ENCODE measurements at places on chromosomes 1 and 21.

- DNase-seq: no peak
These were observed 16.9 kb downstream of the CAPZB start for GRCh38 chr1:19468397-19468956.

GRCh38 chr1:115850937-115851336, 10.0 kb upstream of the NHLH2 start:
- no peak for DNase-seq

GRCh38 chr1:47187231-47187925, 2.5 kb downstream of the PDZK1IP1 start:
- DNase-seq: no peak

- DNase-seq: no peak
These were observed 5.5 kb upstream of the MTMR11 start for GRCh38 chr1:149942207-149942606.

DNA sequence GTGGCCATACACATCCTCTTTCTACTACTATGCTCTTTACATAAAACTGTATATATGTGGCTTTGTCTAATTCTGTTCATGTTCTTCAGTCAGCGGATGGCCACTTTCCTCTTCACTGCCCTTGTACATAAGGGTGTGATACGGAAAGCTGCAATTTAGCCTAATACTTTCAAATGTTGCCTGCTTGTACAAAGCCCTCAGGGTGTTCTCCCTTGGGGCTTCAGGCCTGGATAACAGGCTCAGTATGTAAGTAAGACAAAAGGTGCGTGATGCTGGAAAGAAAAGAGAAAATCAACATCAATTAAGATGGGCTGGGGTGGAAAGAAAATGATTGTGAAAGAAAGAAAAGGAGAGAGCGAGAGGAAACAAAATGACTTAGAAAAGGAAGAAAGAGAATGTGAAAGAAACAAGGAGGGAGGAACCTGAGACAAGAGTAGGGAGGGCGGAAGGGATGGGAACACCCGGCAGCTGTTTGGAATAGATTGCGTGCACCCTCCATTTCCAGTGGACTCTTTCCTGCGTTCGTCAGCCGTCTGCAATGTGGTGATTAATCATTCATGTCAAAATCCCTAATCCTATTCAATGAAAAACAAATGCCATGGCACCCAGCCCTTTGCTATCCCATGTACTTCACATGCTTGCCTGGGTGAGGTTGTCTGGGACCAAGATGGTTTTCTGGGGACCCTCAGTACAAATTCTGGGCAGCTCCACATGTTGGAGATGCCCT, 553.6 kb downstream of the NUF2 start:
- no peak for DNase-seq

DNA sequence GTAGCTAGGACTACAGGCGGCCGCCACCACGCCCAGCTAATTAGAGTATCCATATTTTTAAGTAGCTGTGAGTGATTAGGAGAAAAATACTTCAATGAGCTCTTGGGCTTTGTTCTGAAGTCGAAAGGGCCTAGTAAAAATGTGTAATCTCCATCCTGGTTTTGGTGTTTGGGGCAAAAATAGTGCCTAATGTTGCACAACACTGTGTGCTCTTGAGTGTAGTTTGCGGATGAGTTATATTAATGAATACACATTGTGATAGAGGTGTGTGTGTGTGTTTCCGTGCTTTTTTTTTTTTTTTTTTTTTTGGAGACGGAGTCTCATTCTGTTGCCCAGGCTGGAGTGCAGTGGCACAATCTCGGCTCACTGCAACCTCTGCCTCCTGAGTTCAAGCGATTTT, 6.3 kb upstream of the ARID1A start:
- DNase-seq: no peak

DNA sequence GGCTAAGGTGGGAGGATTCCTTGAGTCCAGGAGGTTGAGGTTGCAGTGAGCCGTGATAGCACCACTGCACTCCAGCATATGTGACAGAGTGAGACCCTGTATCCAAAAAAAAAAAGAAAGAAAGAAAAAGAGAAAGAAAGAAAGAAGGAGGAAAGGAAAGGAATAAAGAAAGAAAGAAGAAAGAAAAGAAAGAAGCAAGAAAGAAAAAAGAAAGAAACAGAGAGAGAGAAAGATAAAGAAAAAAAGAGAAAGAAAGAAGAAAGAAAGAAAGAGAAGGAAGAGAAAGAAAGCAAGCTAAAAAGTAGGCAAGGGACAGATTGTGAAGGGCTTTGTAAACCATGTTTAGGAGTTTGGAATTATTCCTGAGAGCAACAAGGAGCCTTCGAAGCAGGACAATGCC, 80.1 kb downstream of the MAB21L3 start:
- DNase-seq: no peak

DNA sequence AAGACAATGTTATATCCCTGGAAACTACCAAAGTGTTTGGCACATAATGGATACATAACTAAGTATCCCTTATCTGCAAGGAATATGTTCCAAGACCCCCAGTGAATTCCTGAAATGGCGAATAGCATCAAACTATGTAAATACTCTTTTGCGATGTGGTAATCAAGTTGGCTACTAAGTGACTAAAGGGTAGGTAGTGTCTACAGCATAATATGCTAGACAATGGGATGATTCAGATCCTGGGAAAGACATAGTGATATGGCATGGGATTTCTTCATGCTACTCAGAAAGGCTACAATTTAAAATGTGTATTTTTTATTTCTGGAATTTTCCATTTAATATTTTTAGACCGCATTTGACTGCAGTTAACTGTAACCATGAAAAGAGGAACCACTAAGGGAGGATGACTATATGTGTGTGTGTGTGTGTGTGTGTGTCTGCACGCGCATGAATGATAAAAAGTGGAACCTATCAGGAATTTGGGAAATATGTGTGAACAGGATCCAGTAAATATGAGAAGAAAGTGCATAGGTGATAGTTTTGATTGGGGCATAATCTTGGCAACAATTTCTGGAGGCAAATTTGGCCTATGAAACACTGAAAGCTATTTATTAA, 1899.9 kb downstream of the NCAM2 start:
- DNase-seq: no peak

DNA sequence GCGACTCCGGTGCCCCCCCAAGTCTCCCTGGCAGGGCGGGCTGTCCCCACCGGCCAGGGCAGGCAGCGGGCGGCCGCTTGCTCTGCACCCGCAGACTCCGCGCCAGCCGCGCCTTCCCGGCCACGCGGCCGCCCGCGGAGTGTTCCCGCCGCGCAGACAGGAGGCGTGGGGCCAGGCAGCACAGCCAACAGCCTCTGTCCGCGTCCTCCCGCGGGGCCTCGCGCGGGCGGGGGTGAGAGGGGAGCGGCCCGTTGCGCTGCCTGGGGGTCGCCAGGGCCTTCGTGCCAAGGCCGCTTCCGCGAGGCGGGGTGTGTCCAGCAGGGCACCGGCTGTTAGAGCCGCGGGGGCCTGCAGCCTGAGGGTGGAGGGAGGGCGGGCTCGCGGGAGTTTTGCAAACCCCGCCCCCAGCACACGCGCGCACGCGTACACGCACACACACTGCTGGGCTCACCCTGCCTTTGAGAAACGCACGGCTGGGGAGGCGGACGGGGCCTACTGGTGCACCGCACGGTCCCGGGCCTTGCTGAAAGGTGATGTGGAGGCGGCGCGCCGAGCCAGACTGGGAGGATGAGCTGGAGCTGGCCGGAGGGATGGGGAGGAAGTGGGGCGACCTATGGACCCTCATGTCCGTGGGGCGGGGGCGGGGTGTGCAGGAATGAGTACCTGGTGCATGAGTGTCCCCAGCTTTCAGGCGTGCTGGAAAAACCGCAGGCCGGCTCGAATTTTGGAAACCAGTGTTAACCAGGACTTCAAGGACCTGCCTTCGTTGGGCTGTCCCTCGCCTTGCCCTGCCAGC, 41.5 kb downstream of the KIAA1614 start:
- DNase-seq: peak; percentile 13

DNA sequence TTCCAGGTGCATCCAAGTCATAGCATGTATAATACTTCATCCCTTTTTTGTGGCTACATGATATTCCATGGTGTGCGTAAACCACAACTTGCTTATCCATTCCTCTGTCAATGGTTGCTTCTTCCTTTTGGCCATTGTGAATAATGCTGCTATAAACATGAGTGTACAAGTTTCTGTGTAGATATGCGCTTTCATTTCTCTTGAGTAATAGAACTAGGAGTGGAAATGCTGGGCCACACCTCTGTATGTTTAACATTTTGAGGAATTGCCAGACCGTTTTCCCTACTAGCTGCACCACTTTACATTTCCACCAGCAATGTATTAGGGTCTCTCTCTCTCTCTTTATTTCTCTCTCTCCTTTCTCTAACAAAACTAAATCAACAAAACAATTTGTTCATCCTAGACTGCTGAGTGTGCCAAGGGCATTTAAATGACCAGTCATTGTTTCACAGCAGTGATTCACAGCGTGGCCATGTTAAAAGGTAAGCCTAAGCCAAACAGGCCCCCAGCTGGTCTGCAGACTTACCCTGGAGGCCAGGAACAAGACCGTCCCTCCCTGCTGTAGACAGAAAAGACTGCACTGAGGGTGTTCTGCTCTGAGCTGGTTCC, 53.2 kb upstream of the LYST start:
- no peak for DNase-seq

DNA sequence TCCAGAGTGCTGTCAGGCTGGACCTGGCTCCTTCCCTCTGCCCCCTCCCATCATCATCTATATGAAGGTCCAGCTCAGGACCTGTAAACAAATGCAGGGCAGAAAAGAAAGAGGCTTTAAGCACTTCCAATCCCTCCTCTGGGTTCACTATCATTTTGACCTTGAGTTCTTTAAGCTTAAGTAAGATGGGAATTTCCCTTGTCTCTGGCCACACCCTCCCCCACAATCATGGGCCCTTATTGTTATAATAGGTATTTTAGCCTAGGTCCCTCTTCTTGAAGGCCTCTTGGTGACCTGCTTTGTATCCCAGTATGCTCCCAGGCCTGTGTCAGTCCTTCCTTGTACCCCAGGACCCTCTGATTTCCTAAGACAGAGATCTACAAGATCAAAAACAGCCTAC, 45.1 kb upstream of the EPS15 start:
- DNase-seq: no peak

- no peak for DNase-seq
These were observed 26.4 kb upstream of the EVA1B start for GRCh38 chr1:36349839-36350238.

DNA sequence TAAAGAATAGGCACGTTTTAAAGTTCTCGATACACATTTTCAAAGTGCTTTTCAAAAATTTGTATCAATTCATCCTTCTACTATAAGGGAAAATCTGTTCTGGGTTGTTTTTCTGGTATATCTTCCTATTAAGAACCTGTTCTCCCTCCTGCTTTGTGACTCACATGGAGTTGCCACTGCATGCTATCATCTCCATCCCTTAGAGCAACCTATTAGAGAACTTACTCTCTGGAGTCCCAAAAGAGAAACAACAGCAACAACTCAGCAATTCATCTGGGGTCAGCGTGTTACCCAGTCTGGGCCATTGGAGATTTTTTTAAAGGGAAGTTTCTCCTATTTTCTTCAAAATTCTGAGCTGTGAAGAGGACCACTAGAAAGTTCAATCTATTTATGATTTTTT, 227.4 kb downstream of the HLX start:
- DNase-seq: no peak

DNA sequence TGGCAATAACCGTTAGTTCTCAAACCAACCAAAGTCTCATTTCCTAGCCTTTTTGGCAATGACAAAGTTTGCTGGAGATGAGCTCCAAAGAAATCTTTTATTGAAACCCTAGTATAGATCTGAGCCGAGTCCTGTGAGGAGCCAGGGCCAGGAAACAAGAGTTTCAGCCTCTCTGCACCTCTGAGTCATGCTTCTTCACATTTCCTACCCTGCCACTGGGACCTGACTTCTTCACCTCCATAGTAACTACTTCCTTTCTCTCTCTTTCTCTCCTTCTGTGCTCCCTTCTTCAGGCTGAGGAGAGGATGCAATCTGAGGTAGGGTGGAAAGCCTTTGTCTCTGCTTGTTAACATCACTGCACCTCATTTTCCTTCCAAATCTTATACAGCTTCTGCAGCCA, 38.7 kb upstream of the IPO9 start:
- no peak for DNase-seq

DNA sequence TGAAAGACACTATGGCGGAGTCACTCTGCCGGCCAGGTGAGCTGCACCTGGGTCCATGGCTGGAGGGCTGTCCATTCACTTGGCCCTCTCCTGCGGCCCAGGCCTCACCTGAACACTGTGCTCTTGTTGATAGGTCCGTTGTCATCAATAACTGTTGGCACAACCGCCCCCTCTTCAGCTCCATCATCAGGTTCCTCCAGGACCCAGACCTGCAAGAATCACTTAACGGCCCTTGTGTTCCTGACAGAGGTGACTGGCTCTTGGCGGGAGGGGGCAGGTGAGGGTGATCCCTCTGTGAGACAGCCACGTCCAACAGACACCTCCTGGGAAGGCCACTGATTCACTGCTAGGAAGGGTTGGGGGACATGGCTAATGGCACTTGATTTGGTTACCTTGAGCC, 54.9 kb downstream of the INAVA start:
- DNase-seq: no peak

DNA sequence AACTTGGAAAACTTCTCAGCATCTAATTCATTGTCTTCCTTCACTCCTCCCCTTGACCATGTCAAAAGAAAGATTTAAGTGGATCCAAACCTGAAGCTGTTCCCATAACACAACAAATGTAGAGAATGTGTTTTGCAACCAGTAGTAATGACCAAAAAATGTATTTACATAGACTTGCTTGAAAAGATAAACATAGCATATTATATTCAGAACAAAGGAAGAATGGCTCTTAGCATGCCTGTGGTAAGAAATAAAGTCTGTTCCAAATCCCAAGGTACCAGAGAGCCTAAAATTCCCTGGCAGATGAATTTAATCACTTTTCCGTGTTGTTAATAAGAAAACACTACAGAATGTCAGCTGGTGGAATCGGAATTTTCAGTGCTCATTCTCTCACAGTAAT, 36.8 kb downstream of the FMO3 start:
- no peak for DNase-seq

DNA sequence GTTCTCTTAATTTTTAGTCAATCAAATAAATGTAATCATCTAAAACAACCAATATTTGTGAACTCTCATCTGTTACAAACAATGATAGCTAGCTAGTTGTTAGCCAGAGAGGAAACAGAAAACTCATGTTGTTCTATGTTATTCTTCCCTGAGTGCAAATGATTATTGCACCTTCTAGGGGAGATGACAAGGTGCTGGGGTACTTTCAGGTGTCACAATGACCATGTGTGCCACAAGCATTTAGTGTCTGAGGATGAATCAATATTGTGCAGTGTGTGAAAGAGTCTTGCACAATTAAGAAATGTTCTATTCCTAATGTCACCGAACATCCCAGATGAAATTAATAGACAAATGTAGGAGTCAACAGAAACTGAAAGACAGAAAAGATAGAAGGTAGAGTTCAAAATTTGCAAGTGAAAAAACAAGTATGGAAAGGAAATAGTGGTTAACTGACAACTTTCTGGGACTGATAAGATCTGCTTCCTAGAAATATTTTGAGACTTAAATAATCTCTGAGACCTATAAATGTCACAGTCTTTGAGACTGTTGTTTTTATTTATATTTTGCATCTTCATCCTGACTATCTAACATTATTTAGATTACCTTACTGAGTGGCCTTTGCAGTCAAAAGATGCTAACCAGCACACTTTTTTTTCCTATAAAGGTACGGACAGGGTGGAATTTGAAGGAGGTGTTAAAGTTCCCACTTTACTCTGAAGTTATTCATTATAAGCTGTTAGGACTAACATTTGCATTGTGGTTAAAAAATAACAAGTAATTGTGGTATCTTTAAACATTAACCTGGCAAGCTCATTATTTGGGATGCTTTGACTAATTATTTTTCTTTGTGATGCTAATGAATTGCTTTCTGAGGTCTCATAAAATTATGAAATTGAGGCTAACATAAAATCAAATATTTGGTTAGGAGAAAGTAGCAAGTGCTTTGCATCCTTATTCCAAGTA, 21.6 kb upstream of the DPYD start:
- DNase-seq: no peak

Data from NCI-H2029 (cell line).